GM04504 (cell line): ENCODE measurements at places on chromosomes 2 and 18.

DNA sequence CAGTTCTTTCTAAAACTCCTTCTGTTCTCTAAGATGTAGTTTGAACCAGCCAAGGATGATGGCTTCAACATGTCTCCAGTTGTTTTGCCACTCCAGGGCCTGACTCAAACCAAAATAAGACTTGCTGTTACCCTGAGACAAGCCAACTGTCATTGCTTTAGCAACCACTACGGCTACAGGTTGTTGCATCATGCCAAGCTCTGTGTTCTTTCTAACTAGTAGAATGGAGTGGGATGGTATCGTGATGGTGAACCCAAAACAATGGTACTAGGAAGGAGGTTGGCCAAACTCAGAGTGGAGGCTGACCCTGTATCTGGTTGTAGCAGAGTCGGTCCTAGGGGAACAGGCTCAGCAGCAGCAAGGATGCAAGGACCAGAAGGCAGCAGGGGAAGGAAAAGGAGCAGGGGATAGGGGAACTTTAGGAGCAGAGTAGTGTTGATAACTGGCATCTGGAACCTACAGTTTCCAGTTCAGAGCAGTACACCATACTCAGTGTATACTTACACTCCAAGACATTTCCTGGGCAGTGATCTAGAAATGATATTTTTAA lies 51.6 kb downstream of the PDK1 start:
- no peak for DNase-seq

- DNase-seq, result no peak
Measured at GRCh38 chr2:102436323-102436722, 13.4 kb downstream of the IL18RAP start.

DNA sequence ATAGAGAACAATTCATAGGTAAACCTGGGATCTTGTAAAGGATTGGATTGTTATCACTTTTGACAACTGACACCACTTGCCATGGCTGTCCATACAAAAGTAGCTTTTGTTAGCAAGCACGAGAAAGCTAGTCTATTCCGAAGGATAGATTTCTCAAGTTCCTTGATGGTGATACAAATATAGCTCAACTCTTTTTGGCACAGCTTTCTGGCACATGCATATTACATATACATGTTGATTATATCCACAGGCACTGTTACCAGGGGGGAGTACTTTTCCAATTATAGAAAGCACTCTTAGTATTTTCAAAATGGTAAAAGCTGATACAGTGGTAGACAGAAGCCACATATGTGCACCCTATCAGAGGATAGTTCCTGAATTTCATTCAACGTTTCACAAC lies 168.9 kb downstream of the UPP2 start:
- no peak for DNase-seq

DNA sequence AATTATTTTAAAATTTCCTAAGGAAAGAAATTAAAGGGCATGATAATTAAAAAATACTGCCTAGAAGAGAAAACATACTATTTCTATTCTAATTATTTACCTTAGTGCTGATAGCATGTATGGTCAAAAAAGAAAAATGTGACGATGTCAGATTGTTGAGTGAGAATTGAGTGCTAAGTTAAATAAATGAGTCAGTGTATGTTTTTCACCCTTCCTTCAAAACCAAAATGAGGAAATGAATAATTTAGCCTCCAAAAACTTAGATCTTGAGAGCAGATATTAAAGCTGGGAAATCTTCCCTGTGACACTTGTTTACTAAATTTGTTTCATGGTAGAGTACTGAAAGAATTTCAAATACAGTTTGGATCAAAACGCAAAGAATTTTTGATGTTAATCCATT lies 58.6 kb upstream of the NYAP2 start:
- no peak for DNase-seq

- no peak for DNase-seq
Measured at GRCh38 chr2:154240921-154241379, 369.2 kb downstream of the GALNT13 start.

DNA sequence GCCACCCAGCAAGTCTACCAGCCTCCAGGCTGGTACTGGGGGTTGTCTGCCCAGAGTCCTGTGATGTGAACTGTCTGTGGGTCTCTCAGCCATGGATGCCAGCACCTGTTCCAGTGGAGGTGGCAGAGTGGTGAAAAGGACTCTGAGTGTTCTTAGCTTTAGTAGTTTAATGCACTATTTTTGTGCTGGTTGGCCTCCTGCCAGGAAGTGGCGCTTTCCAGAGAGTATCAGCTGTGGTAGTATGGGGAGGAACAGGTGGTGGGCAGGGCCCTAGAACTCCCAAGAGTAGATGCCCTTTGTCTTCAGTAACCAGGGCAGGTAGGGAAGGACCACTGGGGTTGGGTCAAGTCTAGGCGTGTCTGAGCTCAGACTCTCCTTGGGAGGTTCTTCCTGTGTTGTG lies 356.7 kb downstream of the STK39 start:
- no peak for DNase-seq

DNA sequence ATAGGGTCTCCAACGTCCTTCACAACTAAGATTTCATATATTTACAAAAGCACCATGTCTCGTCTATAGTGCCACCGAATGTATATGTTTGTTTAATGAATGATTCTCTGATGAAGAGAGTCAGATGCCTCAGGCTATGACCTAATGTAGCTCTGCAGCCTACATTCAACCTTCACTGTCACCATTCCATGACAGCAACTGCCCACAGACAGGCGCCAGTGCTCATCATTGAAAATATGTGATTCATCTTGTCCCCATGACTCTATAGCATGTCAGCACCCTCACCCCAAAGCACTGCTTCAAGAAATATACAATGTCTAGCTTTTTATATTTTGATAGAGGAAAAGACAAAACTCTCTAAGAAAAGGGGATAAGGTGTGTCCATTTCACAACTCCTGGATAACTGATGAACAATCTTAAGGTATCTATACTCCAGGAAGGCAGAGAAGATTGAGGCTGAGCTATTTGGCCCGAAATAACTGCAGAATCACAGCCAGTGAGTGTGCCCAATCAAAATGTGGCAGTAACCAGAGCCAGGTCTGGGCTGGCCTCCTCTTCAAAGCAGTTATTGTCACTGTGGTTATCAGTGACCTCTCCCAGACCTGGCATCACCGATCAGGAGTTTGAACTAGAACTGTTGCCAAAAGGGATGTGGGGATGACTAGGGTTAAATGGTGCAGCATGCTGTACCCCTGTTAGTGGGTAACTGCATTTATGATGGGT lies 246.6 kb downstream of the SETBP1 start:
- DNase-seq, result no peak

GRCh38 chr2:196590286-196590685 lies 49.2 kb upstream of the CCDC150 start:
- no peak for DNase-seq

GRCh38 chr18:6362559-6363129 lies 52.1 kb downstream of the L3MBTL4 start:
- DNase-seq, result no peak

DNA sequence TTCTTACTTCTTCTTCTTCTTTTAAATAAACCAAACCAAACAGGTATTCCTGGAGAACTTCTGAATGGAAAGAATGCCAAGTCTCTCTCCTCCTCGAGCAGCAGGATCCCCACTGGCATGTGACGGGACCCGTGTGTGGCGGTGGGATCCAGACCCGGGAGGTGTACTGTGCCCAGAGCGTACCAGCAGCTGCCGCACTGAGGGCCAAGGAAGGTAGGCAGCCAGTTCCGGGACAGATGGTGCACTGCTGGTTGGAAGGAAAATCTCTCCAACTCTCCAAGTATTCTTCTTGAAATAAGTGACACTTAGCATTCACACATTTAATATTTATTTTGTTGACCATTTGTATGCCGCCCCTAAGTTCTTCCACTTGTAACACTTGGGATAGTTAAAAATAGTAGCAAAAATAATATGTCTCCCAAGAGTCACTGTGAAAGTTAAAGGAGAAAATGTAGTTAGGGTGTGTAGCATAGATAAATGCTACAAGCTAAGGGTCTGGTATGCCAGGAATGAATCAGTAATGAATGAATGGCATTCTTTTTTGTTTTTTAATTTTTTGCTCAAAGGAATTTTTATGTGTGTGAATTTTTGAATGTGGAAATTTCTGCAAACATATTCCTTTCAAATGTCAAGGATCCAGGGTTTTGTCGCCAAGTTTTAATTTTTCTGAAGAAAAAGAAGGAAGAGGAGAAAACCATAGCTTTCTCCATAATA lies 349.9 kb downstream of the THSD7B start:
- no peak for DNase-seq

DNA sequence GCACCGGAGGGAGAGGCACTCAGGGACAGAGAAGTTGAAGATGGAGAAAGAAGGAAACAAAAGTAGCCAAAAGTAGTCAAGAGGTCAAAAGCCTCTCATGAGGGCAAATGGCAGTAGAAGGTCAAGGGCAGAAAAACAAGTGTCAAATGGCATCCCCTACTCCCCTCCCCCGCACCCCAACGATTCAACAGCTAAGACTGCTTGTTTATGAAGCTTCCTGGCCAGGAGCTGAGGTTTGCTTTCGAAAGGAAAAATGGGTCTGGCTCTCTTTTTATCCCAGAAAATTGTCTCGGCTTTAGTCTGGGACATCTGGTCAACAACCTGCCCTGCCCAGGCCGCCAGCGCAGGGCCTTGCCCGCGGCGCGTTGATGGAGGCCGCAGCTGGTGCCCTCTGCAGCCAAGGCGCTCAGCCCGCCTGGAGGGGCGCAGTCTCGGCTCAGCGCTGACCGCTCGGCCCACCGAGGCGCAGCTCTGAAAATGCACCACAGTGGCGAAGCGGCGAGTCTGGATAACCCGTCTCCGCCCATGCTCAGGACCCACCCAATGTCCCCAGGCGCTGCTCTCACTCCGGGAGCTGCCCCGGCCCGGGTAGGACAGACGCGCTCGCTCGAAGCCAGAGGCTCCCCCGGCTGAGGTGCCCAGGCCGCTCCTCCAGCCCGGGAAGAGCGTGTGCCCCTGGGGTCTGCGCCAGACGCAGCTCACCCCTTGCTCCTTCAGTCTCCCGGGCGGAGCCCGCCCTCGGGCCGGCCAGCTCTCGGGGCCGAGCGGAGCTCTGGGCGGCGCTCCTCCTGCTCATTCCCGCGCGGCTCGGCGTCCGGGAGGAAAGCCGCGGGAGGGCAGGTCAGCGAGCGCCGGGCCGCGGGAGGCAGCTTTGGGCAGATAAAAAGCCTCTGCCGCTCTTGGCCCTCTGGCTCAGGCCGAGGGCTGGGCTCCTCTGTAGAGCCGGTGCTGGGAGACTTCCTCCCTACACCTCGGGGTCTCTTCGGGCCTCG lies 1.8 kb upstream of the TBR1 start:
- no peak for DNase-seq

GRCh38 chr2:100426384-100426720 lies 8.9 kb upstream of the CHST10 start:
- DNase-seq, result no peak
